ENCODE measurements at places on chromosomes 12 and 14.
A peak's percentile ranks its signal among the peaks of the same experiment; 100 is the strongest.

GRCh38 chr12:47139000-47139681 is 59.4 kb upstream of the AMIGO2 start:
- no peak for DNase-seq

DNA sequence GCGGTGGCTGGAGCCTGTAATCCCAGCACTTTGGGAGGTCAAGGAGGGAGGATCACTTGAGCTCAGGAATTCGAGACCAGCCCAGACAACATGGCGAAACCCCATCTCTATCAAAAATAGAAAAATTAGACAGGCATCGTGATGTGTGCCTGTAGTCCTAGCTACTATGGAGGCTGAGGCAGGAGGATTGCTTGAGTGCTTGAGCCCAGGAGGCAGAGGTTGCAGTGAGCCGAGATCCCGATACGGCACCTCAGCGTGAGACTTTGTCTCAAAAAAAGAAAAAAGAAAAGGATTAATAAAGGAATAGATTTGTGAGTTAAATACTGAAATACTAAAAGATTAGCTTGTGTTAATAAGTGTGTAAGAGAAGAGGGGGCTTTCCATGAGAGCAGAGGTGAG is 29.4 kb downstream of the RPGRIP1 start:
- DNase-seq, result no peak

DNA sequence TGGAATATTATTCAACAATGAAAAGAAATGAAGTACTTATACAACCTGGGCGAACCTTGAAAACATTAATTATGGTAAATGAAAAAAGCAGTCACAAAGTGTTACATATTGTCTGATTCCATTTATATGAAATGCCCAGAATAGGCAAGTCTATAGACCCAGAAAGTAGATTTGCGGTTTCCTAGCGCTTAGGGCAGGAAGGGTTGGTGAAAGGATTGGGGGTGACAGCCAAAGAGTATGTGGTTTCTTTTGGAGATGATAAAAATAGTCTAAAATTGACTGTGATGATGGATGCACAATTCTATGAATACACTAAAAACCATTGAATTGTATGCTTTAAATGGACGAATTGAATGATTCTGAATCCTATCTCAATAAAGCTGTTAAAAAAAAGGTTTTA is 55.8 kb downstream of the RESF1 start:
- no peak for DNase-seq

- no peak for DNase-seq
Measured at GRCh38 chr14:53792909-53793308, 163.7 kb downstream of the BMP4 start.

DNA sequence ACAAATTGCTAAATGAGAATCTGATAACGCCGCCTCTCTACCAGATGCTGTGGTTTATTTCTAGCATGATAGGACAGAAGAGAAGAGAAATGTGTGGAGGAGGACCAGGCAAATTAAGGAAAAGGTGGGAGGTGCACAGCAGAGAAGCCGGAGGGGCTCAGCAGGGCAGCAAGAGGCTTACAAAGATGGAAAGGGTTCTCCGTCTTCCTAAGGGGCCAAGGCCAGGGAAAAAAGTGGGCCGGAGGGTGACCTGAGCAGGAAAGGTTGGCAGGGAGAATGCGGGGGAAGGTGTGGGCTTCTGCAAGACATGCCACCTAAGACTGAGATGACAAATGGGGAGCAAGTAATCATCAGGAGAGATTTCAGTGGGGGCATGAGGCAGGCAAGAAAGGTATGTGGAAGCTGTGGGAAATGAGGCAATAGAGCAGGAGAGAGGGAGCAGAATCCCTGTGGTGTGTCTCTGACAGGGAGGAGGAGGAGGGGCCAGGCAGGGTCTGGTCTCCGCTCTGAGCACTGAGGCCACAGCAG is 18.7 kb downstream of the MANSC1 start:
- DNase-seq, result no peak

DNA sequence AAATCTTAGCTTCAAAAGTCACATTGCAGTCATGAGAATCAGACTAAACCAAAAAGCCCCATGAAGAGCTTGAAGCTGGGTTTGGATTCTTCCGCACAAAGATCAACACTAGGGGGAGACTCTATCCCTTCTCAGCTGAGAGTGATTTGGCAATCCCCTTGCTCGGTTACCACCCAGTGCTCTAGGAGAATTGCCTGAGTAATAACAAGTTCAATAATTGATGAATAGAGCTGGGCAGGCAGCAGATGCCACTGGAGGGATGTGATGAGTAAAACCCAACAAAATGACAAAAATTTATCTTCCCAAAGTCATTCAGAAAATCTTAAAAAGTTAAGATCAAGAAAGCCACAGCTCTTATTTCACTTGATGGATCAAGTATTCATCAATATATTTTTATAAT is 185.6 kb upstream of the ARID2 start:
- peak; percentile 83 for DNase-seq

- DNase-seq, result peak; percentile 52
Measured at GRCh38 chr12:55068416-55069010, 48.7 kb downstream of the NEUROD4 start.

DNA sequence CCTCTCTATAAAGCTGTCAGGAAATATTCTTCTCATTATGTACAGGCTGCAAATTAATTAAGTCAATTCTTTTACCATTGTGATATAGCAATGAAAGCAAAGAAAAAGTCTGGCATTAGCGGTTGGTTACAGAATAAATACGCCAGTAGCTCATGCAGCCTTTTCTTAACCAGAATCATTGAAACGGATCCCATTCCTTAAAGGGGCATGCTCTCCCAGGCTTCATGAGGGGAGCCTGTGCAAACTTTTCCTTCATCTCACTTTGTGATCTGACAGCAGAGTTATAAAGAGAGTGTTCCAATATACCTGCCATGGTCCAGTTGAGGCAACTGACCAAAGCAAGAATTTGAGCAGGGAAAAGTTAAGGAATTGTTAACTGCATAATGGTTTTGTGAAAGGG is 337.7 kb downstream of the EMP1 start:
- no peak for DNase-seq

- DNase-seq, result no peak
Measured at GRCh38 chr14:90819734-90820393, 3.6 kb upstream of the TTC7B start.

All from bronchial epithelial cell (primary cell).